ENCODE measurements at places on chromosomes 5 and 9.

DNA sequence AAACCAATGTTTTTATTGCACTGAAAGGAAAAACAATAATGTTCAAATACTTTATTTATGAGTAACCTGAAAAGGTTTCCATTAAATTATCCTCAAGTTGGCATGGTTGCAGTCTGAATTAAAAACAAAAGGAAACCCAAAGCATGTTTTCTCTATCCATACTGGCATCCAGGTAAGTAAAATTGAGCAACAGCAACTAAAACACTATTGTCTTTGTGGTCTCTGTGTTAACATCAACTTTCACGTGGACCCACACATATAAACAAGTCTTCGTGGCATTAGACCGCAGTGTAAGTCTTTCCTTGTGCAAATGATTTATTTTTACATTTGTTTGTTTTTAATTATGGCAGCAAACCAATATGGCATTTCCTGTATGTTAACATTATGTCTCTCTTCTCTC, 757.6 kb downstream of the SEMA5A start:
- no peak for DNase-seq

DNA sequence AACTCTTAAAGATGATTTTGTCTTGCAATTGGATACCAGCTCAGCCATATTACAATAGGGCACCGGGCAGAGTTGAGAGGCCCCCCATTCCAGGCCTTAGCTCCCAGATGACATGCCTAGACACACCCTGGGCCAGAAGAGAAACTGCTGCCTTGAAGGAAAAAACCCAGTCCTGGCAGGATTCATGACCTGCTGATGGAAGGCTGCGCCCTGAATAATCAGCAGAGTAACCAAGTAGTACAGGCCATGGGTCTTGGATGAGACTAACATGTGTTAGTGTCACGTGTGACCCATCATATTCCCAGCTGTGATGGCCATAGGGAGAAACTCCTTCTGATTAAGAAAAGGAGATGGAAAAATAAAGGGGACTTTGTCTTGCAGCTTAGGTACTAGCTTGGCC, 39.0 kb upstream of the DEPDC1B start:
- DNase-seq, result no peak

- DNase-seq, result peak; percentile 65
Observed at GRCh38 chr5:112390327-112390726, 28.8 kb downstream of the EPB41L4A start.

DNA sequence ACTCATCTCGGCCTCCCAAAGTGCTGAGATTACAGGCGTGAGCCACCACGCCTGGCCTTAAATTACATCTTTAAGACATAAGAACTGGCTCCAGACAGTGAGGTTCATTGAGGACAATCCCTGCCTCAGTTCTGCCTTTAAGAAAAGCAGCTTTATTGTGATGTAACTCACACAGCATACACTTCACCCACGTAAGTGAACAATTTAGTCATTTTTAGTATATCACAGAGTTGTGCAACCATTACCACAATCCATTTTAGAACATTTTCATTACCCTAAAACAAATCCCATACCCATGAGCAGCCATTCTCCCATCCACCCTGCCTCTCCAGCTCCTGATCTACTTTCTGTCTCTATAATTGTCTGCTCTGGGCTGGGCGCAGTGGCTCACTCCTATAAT, 24.0 kb upstream of the LTC4S start:
- DNase-seq, result no peak

DNA sequence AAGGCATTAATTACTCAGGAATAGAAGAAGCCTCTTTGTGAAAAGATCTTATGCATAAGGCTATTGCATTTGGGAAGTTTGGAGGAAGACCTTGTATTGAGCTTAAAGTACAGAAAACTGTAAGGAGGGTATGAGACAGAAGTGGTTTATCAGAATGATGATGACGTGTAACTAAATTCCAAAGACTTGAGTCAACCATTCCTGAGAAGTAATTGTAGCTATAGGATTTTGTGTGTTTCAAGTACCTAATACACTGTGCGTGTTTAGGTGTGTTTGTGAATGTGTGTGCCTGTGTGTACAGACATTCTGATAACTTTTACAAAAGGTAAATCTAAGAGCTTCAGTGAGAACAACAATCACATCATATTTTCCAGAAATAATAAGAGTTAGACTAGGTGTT, 46.5 kb upstream of the IRX2 start:
- DNase-seq, result no peak

DNA sequence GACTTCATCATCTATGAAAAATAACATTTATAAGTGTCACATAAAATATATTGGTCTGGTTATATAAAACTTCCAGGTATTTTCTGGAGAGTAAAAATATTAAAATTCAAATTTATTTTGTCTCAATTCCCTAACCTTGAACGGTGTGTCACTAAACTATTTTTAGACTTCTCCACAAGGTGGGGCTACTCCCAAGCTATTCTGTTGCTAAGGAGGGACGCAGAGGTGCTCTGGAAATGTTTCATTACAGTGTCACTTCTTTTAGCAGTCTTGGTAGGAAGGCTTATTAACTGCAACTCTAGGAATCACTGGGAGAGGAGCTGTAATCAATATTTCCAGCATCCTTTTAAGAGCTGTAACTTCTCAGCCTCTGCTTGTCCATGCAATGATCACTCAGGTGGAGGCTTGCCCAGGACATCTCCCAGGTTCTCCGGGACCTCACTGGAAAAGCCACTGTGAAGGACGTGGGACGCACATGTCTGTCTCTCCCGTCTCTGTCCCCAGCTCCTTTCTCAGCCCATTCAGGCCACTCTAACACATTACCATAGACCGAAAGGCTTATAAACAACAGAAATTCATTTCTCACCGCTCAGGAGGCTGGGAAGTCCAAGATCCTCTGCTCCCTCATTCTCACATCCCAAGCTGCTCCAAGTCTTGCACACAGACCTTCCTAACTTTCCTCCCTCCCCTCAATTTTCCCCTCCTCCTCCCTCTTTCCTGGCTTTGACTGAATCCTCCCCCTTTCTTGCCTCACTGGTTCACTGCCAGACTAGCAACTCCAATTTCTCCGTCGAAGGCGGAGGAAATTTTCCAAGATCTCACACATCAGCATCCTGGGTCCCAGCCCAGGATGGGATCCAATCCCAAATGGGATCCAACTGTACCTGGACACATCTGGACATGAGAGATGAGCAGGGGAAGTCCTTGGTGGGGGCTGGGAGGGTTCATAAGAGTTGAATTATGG, 32.7 kb upstream of the DNAH5 start:
- DNase-seq, result no peak

DNA sequence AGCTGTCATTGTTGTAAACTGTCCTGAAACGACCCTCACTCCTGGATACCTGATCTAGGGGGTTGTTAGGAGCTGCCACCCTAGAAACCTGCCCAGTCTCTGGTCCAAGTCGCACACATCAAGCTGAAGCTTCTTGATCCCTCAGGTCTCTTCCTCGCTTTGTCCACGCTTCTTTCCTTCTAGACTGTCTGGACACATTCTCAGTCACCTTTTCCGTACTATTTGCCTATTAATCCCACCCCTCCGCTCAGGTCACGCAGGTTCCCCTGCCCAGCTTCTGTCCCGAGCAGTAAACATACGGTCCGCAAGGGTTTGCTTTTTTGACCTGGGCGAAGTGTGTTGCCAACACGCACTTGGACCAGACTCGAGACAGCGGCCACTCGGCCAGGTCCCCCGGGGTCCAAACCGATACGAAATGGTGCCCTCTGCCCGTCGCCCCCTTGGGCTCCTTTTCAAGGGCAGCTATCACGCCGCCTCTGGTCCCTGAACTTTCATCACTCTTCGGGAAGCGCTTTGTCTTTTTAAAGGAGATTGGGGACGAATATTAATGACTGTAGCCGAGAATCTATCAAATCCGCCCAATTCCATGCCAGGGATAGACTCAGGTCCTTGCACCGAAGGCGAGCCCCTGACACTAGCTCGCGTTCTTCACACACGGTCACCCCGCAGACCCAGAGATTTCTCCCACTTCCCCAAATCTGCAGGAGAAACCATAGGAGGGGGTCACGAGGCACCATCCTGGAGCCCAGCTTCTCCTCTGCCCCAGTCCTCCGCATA, 814 bp downstream of the PLCXD3 start:
- peak; percentile 31 for DNase-seq

GRCh38 chr5:177500685-177501522, 3.5 kb upstream of the PDLIM7 start:
- DNase-seq, result peak; percentile 95

DNA sequence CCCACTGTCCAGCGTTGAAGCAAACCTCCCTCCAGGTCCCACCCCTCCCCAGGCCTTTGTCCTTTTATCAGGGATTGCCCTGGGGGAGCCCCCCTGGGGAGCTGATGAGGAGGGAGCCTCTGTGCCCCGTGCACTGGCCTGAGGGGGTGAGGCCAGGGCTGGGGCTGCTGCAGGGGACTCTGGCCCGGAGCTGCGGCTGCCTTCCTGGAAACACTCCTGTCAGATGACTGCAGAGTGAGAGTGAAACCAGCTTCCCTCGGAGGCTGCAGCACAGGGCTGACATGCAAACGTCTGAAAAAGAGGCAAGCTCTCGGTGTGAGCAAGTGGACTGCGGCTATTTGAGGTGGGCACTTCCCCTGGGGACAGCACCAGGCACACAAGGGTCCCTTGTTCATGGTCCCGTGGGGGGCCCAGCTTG, 4.6 kb upstream of the TRAF2 start:
- no peak for DNase-seq

- no peak for DNase-seq
Observed at GRCh38 chr9:36276781-36277181, 18.5 kb upstream of the GNE start.

DNA sequence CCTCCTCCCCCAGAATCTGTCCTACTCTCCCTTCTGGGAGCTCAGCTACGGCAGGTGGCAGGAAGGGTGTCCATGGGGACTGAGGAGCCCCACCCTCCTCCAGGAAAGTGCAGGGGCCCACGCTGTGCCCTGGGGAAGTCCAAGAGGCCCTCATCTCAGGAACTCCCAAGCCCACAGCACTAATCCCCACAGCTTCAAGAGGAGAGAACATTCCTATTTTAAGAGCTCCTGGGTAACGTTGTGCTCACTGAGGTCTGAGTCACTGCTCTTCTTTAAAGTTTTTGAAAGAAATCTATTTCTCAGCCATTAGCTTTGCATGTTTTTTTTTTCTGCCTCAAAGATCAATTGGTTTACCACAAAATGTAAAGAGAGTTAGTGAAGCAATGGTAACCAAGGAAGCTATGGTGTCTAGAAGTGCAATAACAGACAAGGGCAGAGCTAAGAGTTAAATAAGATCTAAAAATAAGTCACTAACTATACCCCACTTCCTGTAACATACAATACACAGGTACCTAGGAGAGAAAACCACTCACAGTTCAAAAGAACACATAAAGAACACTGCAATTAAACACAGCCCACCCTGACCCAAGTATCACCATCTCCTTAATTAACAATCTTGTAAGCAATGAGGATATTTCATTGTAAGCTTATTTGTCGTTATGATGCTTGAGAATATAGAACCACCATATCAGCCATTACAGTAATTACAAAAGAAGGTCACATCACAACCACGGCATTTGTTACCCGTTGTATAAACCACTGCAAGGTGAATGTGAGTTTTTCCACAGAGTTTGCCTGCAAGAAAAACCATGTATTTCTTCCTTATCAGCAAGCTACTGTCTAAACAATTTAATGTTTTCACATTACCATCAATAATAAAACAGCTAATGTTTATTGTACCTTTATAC, 382.3 kb upstream of the SLC30A5 start:
- no peak for DNase-seq

DNA sequence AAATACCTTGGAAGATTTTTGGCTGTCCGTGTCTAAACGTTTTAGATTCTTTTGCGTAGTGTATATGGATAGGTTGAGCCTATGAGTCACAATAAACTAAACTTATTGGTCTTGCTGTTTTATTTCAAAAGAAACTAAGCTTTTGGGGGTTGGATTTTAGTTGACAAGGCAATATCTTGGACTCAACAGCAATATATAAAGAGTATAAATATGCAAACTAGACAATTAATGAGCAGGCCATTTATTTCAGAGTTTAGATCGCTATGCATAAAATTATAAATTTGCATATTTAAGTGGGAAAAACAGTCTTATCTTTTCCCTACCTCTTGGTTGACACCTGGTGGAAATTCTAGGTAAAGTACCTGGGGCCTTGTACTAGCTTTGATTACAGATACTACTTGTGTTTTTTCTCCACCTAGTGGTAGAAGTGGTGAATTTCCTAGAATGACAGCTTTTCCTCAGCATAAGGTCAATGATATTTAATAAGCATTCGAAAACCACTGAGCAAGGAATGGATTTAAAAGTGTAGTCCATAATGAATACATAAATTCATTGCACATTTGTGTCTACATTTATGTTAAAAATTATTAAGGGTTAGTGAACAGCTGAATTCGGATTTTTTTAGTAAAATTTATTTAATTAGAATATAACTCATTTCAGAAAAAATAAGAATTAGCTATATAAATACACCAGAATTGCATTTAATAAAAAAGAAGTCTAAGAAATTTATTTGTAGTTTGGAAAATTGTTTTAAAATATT, 1.7 kb upstream of the ARRDC3 start:
- DNase-seq, result no peak

DNA sequence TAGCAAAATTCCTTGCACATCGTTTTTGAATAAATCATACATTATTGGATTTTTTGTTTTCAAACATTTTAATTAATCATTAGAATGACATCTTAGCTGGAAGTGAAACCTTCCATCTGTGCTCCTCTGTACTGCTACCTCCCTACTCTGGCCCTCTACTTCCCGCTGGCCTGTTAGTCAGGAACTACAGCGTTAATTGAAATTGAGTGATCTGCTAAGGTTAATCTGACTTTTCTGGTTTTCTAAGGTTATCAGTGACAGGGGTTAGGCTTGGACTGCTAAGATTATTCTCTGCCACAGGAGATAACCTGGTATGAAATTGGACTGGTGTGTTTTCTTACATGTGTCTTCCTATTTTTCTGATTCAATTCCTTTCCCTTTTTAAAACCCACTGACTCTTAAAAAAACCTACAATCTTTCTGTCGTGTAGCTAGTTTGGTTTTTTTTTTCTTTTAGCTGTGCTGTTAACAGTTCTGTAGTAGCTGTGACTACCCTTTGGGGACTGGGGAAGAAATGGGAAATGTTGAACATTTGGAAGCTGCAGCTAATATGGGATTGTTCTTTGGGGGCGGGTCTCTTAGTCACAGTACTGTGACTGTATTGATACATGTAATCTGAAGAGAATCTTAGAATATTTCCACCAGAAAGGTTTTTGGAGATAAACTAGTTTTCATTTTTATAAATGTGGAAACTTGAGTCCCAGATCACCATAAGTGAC, 4.6 kb downstream of the KIF2A start:
- no peak for DNase-seq

GRCh38 chr5:61626639-61627282, 294.7 kb downstream of the ZSWIM6 start:
- no peak for DNase-seq

- DNase-seq, result no peak
Observed at GRCh38 chr9:122929796-122930354, 1.4 kb downstream of the ZBTB26 start.
